Left renal pelvis (tissue), 4 donors: ENCODE measurements at places on chromosomes 5 and 9.

DNA sequence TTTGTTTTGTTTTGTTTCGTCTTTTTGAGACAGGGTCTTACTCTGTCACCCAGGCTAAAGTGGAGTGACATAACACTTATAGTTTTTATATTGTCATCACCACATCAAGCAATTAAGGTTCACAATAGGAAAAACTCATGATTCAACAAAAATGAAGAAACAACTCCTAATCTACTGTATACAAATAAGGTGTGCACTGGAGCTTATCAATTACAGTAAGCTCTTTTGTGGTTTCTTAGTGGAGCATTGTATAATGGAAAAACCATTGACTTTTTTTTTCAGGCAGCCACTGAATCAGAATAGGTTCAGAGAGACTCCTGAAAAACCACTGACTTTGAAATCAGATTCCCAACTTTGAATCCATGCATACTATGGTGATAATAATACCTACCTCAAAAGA lies 10.8 kb upstream of the PLIN2 start:
- DNase-seq, result no peak

- DNase-seq, result no peak
Observed at GRCh38 chr9:129285979-129286772, 108.1 kb upstream of the IER5L start.

DNA sequence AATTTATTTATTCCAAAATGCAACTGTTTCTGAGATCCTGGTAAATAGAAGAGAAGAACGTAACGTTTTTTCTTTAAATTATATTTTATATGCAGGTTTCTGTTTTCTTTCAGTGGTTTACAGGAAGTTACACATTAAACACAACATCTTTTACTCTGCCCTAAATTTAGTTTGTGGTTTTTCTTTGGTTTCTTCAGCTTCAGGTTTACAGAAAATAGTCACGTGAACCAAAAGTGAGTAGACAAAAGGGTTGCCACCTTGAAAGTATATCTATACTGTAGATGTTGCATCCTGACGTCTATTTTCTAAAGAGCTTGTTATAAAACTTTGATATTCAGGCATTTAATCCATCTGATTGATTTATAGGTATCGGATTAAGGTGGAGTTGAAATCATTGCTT lies 1236.6 kb downstream of the MAT2B start:
- no peak for DNase-seq

- no peak for DNase-seq
Observed at GRCh38 chr5:147751156-147751830, 31.2 kb downstream of the JAKMIP2 start.

DNA sequence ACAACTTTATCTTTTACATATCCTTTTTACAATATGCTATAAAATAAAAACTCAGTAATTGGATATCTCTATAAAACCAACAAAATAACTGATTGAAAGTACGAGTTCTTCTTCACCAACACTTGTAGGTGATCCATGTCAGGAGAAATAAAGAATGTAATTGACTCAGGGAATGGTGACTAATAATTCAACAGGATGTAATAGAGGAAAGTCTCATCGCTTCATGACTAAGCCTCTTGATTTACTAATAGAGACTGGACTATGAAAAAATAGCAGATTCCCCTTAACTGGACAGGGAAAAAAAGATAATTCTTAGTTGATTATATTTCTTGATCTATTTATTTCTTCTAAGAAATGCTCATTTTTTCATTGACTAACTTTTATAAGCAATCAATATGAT lies 507.7 kb upstream of the PTGER4 start:
- DNase-seq, result no peak

GRCh38 chr9:123426406-123426805 lies 70.4 kb downstream of the CRB2 start:
- no peak for DNase-seq

- DNase-seq, result no peak
Observed at GRCh38 chr5:105030153-105030552, 1467.6 kb upstream of the NUDT12 start.

DNA sequence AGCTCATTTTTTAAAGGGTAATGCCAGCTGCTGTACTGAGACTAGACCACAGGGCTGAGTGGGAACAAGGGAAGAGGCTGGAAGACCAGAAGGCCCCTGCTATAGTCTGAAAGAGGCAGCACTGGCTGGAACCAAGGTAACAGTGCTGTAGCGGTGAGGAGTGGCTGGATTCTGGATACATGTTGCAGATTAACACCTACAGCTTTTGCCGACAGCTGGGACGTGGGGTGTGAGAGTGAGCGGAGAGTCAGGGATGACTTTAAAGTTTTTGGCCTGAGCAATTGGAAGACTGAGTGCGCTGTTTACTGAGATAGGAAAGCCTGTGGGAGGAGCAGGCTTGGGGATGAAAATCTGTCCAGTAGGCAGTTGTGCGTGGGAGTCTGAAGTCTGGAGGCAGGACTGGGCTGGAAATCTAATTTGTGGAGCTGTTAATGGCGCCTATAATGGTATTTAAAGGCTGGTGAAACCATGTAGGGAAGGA lies 26.5 kb downstream of the AQP7 start:
- no peak for DNase-seq

- DNase-seq, result no peak
Observed at GRCh38 chr5:126497506-126497905, 74.3 kb downstream of the GRAMD2B start.

- no peak for DNase-seq
Observed at GRCh38 chr9:15349892-15350761, 43.1 kb upstream of the TTC39B start.

- no peak for DNase-seq
Observed at GRCh38 chr9:69023650-69024049, 9.7 kb upstream of the PRKACG start.

DNA sequence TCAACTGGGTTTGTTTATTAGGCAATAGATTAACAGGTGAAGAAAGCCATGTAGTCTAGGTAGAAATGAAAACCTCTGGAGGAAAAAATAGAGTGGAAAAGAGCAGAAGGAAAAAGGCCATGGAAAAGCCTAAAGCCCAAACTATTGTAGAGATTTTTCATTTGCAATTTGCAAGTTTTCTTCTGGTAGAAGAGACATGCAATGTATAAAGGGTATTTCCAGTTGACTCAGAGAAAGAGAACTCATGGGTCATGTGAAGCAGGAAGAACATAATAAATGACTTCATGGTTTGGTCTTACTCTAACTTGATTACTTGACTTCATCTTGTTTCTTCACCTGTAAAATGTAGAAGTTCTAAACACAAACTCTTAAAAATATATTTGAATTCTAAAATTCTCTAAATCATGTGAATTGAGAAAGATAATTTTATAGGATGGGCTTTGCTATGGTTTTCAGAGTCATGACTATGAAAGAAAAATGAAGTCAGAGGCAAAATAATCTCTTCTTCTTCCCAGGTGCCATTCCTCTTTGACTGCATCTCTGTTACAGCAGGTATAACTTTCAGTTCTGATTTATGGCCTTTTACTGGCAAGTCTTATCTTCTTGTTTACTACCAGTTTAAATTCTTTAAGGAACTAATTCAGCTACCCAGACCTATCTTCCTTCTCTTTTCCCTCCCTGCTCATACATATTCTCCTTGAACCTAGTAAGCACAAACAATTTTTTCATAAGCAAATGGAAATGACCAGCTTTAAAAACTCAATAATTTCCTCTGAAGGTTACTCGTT lies 47.7 kb upstream of the TMC1 start:
- DNase-seq, result no peak

DNA sequence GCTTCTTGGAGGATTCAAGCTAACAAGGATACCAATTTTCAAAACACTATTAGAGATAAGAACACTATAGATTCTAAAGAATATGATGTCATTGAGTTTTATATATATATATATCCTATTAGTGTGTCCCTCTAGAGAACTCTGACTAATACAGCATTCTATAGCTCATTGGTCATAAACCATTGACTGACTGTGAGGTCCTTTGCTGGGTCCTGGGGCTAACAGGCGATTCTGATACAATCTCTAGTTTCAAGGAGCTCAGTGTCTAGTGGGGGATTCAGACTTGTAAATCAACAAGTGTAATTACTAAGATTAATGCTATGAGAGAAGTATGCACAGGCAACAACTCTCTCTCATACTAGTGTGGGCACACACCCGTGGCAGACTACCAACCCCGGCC lies 234.5 kb downstream of the DENND1A start:
- DNase-seq, result no peak

GRCh38 chr9:32931129-32931528 lies 70.3 kb downstream of the APTX start:
- DNase-seq, result no peak

GRCh38 chr9:123472862-123473614 lies 117.0 kb downstream of the CRB2 start:
- DNase-seq, result no peak

DNA sequence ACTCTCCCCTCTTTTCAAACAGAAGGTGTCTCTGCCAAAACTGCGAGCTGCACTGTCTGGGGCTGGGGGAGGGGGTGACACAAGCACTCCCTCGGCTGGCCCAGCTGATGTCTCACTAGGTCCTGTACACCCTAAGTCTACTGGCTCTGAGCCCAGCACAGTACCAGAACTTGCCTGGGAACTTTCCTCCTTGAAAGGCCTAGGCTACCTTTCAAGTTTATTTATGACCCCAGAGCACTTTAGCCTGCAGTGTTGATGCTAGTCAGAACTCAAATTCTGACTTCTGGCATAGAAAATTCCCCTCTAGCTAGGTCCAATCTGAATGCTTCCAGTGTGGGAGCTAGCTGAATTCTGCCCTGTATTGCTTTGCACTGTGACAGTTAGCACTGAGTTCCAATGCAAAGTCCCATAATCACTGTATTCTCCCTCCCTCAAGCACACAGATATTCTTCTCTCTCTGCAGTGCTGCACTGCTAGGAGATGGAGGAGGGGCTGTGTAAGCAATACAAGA lies 10.5 kb downstream of the LURAP1L start:
- no peak for DNase-seq

- no peak for DNase-seq
Observed at GRCh38 chr9:109439378-109440116, 58.6 kb downstream of the PTPN3 start.

- peak; percentile 74 for DNase-seq
Observed at GRCh38 chr9:134641173-134641989, at the start of gene COL5A1. Gene COL5A1, plus strand, starts transcription at chr9:134641803. Its CDS starts 385 bp downstream, at chr9:134642188.
